NCI-H526 (cell line): ENCODE measurements at places on chromosomes 7 and 10.

- no peak for DNase-seq
Measured at GRCh38 chr7:78317371-78317770, 518.8 kb downstream of the PHTF2 start.

- no peak for DNase-seq
Measured at GRCh38 chr10:91042069-91042468, 121.2 kb upstream of the ANKRD1 start.

- no peak for DNase-seq
Measured at GRCh38 chr10:35025916-35026315, 64.2 kb downstream of the CUL2 start.

GRCh38 chr7:148930335-148930734 is 46.2 kb upstream of the EZH2 start:
- DNase-seq = no peak

- no peak for DNase-seq
Measured at GRCh38 chr10:102796407-102797176, 40.6 kb downstream of the CYP17A1 start.

- no peak for DNase-seq
Measured at GRCh38 chr10:72221278-72221677, 5.2 kb upstream of the ASCC1 start.

DNA sequence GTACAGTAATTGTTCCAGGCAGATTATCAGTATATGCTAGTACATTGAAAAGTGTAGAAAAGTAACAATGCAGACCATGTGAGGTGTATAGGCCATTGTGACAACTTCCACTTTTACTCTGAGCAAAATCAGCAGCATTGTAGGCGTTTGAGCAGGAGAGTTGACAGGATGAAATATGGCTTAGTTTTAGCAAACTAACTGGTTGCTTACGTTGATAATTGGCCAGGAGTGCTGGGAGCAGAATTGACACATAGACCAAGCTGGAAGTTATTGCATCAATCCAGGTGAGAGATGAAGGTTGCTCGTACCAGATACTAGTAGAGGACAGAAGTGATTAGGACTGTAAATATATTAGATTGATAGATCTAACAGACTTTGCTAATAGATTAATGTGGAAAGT is 46.0 kb downstream of the LCOR start:
- DNase-seq = no peak

- DNase-seq = no peak
Measured at GRCh38 chr7:98733036-98733435, 116.0 kb downstream of the NPTX2 start.

DNA sequence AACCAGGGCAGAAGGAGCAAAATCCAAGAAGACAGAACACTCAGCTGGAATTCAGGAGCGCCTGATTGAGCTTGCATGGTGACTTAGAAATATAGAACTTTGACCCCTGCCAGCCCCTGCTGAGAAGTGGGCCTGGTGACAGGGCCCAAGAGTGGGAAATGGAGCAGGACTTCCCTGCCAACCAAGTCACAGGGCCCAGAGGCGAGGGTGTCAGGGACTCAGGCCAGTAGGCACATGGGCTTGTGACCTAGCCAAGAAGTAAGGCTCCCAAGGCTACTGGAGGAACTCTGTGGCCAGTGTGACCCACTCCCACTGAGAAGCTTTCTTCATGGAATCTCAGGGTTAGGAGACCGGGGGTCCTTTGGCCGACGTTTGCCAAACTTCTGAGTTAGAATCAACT is 31.9 kb downstream of the LRRC20 start:
- no peak for DNase-seq
